ENCODE measurements at places on chromosomes 6 and 20.
A peak's percentile ranks its signal among the peaks of the same experiment; 100 is the strongest.

GRCh38 chr6:72849346-72849745, 227.5 kb downstream of the KCNQ5 start:
- DNase-seq = no peak

DNA sequence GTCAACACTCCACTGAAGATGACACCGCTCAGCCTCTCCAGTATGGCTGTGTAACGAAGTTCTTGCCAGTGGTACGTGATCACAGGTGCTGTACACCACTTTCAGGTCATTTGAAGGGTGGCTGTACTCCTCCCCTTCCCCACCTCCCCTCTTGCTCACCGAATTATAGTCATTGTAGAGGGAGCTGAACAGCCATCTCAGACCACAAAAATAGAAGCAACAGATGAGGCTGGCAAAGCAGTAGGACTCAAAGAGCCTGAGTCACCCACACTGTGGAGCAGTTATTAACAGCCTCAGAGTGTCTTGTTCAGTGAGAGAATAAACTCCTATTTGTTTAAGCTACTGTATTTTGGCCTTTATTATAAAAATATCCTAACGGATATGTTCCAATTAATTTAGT, 192.5 kb upstream of the MCHR2 start:
- DNase-seq = no peak

DNA sequence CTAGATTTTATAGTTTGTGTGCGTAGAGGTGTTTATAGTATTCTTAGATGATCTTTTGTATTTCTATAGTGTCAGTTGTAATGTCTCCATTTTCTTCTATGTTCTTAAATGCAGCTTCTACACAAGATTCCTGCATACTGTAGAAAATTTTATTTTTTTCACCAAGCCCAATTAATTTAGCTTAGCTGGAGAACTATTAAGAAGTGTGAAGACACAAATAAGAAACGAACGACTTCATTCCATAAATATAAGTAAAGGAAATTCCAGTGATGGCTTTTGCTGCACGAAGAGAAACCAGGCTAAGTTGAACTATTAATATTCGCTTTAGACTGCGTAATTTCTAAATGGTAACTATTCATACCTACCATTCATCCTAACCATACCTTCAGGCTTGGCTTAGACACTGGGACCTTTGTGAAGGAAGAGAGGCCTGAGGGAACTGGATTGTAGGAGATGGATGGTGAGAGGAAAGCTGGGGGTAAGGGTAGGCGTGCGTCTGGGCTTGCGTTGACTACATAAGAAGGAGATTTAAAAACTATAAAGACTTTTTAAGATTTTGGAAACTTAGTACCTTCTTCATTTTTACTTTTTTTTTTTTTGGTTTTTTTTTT, 15.9 kb downstream of the HLA-DOA start:
- DNase-seq = no peak

DNA sequence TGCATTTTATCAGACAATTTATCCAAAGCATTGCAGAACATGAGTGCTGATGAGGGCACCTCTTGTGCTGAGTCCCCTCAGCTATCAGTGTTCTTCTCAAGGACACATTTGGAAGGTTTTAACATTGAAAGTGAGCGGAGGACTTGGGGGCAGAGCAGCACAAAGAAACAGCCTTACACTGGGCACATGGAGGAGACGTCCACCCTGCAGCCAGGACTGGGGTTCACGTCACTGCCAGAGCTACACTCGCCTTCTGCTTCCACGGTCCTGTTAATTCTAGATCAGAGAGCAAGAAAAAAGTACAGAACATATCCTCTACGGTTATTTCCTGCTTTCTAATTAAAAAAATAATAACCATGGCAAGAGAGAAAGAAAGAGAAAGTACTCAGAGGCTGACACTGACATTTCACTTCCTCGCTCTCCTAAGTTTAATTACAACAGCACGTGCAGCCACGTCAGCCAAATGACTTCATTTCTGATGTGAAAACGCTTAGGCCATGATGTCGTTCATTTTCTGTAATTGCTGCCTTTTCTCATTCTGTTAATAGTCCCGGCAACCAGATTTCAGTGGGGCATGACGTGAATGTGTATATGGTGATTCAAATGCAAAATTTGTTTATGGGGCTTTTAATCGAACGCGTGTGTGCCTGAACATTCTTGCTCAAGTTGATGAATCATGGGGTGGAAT, 5.1 kb downstream of the PRND start:
- DNase-seq = no peak

DNA sequence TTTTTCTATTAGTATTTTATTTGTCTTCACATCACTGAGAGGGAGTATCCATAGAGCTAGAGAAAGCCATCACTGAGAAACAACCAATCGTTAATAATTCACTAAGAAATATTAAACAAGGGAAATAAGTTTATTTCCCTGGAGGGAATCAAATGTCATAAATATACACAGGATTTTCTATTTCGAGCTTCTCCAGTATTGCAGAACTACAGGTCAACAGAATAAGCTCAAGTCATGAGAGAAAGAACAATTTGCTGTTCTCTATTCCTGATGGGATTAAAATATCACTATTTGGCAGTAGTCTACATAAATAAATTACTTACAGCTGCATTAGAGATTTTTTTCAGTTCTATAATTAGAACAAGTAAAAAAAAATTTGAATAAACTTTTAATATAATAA, 2.2 kb upstream of the FAM162B start:
- DNase-seq = no peak

GRCh38 chr20:49692941-49693340, 20.7 kb downstream of the B4GALT5 start:
- DNase-seq = no peak

DNA sequence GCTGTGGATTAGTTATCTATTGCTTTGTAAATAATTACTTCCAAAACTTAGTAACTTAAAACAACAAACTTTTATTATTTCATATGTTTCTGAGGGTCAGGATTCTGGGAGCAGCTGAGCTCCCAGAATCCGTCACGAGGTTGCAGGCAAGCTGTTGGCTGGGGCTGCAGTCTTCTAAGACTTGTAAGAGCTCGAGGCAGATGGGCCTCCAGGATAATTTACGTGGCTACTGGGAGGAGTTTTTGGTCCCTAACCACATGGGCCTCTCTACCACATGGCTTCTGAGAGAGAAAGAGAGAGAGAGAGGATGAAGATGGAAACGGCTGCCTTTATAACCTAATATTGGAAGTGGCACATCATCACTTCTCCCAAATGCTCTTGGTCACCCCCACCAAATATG, 64.9 kb upstream of the SULF2 start:
- DNase-seq = no peak

DNA sequence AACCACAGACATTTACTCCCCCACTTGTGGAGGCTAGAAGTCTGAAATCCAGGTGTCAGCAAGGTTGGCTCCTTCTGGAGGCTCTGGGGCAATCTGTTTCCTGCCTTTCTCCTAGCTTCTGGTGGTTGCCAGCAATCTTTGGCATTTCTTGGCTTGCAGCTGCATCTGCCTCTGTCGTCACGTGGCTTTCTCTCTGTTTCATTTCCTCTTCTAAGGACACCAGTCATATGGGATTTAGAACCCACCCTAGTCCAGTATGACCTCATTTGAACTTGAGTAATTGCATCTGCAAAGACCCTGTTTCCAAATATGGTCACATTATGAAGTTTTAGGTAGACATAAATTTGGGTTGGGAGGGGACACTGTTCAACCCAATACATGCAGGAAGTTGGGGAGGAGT, 56.2 kb upstream of the EPB41L1 start:
- no peak for DNase-seq

GRCh38 chr6:139988685-139989084, 614.2 kb upstream of the CITED2 start:
- no peak for DNase-seq

DNA sequence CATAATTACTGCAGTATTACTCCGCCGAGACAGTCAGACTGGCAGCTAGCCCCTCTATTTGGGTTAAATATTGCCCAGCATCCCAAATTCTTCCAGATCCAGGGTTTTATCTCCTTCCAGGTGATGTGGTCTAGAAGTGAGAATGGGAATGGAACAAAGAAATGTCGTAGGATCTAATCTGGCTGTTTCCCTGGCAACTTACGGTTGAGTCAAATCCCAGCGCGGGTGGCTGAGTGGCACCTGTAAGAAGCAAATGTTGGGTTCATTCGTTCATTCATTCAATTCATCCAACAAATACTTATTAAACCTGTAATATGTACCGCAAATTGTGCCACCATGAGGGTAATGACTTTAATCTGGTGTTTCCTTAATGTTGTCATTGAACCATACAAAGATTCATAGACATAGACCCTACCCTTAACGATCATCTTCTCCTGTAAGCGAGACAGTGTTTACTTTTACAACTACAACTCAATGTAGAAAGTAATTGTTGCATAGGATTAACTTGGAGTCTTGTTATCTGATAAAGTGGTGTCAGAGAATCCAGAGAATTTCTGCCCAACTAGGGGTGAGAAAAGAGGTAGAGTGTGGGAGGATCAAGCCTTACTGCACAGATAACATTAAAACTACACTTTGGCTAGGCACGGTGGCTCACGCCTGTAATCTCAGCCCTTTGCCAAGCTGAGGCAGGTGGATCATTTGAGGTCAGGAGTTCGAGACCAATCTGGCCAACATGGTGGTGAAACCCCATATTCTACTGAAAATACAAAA, 91.3 kb upstream of the ADGRF1 start:
- DNase-seq = no peak

DNA sequence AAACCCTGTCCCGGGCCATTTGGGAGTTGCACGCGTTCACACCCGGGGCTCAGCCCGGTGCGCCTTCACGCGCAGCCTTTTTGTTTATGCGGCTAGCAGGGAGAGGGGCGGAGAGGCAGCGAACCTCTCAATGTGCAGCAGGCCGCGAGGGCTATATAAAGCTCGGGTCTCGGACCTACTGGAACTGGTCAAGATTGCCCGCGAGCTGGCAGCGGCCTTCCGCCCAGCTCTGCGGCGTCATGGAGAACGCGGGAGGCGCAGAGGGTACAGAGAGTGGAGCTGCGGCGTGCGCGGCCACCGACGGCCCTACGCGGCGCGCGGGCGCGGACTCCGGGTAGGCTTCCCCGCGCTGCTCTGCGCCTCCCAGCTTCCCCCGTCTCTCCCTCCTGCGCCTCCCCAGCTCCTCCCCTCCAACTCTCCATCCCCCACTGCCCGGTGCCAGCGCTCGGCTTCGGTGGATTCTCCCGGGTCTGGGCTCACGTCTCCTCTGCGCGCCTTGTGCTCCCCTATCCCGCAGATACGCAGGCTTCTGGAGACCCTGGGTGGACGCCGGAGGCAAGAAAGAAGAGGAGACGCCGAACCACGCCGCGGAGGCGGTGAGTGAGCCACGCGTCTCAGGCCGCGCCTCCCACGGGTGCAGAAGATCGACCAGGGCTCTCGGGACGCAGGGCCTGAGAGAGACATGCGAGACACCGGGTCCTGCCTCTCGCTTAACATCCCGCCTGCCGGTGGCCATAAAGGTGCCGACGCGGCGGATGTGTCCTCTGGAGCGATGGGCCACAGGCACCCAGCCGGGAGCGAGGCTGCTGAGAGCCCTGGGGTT, at the start of gene RIPPLY2:
RIPPLY2 (plus strand) TSS at position 183 of the 823 bp plus-strand sequence; CDS start at position 240, 57 bp downstream.
- peak; percentile 45 for DNase-seq

GRCh38 chr6:18122128-18123093, at the start of gene NHLRC1:
Gene NHLRC1, minus strand, starts transcription at chr6:18122677. Its CDS starts 71 bp downstream, at chr6:18122606.
- peak; percentile 75 for DNase-seq

- no peak for DNase-seq
Observed at GRCh38 chr6:164502833-164503232, 806.6 kb downstream of the C6orf118 start.

- DNase-seq = no peak
Observed at GRCh38 chr6:157748839-157749571, 74.0 kb upstream of the SNX9 start.

- no peak for DNase-seq
Observed at GRCh38 chr6:56513631-56514030, 129.1 kb downstream of the DST start.

- no peak for DNase-seq
Observed at GRCh38 chr6:84809455-84809854, 45.1 kb upstream of the TBX18 start.

DNA sequence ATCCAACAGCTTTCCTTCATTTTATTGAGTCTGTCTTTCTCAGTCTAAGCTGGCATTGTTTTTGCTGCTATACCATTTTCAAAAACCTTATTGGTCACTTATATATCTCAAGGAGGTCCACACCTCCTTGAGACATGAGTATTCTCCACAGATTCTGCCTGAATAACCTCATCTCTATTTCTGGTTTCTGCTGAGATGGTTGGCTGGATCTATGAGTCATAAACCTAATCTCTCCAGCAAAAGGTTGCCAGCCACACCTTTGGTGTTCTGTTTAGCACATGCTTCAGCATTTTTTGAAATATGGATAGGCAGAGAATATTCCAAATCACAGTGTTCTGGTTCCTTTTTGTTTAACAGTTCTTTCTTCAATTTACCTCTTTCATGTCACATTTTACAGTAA, 40.8 kb upstream of the TMEM244 start:
- no peak for DNase-seq

DNA sequence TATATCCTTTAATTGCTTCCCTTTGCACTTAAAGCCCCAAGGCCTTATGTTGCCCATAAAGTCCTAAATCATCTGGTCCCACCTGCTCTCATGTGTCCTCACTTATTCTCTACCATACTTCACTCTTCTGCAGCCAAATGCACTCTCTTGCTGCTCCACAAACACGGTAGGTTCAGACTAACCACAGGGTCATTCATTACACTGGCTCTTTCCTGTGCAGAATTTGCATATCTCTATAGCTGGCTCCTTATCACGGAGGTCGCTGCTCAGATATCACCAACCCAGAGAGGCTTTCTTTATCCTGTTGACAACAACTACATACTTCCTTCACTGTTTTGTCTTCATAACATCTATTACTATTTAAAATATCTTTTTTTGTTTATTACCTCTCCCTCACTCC, 86.8 kb downstream of the MOXD1 start:
- no peak for DNase-seq

DNA sequence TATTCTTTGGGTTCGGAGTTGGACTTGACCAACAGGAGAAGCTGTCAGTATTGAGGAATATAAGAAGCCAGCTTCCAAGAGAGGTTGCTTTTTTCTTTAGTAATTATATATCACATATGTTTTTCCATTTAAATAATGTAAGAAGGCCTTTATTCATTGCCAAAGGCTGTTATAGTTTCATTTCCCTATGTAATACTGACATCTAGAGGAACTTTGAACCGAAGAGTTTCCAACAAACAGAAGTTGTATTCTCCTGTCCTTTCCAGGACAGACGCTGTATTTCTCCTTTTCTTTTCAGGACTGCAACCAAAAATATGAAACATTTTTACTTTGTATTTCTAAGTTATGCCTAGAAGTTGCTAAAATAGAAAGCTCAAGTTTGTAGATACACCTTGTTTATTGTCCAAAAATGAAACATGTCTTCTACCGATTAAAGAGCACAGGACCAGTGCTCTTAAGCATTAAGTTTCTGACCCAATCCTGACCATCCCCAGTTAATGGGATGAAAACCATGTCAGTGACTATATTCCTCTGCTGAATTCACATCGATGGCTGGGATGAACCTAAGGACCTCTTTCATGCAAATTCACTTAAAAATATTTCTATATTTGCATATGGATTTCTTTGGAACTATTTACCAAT, 55.1 kb downstream of the MYLK4 start:
- no peak for DNase-seq

GRCh38 chr20:53982624-53983023, 87.8 kb downstream of the BCAS1 start:
- DNase-seq = no peak

GRCh38 chr20:44621939-44622338, 29.6 kb downstream of the ADA start:
- no peak for DNase-seq
